WTC11 (cell line): ENCODE measurements at places on chromosomes 1 and 21. TPM values are rescaled to one million over a fixed set of nuclear protein-coding genes. Genes with fewer than 3 reads are reported as not detected.

DNA sequence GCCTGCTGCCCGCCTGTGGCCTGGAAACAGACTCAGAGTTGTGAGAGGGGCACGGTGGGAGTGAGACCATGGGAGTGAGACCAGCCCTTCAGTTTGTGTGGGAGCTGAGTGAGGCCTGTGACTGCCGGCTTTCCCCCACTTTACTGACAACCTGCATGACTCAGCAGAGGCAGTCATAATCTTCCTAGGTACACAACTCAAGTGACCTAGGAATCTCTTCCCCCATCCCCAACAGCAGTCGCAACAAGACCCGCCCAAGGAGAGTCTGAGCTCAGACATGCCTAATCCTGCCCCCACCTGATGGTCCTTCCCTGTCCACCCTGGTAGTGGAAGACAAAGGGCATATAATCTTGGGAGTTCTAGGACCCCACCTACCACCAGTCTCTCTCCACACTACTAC, 44.2 kb downstream of the KLHL20 start:
- no peak for DNase-seq

GRCh38 chr1:188988589-188988988, 1489.1 kb downstream of the BRINP3 start:
- no peak for DNase-seq

DNA sequence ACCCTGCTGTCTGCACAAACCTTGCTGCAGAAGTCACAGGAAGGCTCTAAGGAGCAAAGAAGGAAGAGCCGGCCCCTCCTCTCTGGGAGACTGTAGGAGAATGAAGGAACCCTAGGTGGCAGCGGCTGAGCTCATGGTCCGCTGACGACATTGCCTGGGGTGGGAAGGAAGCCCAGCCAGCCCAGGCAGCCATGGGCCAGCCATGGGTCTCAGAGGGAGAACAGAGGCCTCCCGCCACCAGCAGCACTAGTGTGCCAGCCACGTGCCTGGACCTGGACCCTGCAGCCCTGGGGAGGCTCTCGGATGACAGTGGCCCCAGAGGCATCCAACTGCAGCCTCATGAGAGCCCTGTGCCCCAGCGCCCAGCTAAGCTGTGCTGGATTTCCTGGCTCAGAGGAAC, 49.2 kb upstream of the POFUT2 start:
- no peak for DNase-seq

- no peak for DNase-seq
Measured at GRCh38 chr1:204465546-204466415, 28.8 kb downstream of the PIK3C2B start.

Gene CDC7
- total RNA-seq, result 41.3 to 49.9 TPM (median 46.9 TPM) in 3 replicates

GRCh38 chr21:44940116-44940631, 345 bp downstream of the SLX9 start:
- no peak for DNase-seq

- DNase-seq, result no peak
Measured at GRCh38 chr1:226599636-226600238, 51.2 kb downstream of the STUM start.

GRCh38 chr21:45468971-45469272, 64.0 kb downstream of the COL18A1 start:
- DNase-seq, result no peak

DNA sequence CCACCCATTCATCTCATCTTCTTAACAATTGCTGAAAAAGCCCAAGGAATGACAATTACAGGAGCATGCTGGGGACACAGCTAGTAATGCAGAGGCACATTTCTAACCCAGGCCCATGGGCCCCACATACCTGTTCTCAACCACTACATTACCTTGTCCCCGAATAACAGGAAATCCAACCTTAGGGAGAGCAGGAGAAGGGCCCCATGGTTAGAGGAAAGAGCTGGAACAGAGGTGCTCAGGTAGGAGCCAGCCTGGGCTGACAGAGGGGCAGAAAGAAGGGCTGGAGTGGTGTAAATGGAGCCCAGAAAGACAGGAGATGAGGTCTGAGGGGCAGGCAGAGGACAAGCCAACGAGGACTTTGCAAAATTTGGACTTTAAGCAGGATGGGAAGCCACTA, 11.4 kb upstream of the S100A8 start:
- DNase-seq, result no peak

GRCh38 chr1:38746941-38747600, 112.5 kb downstream of the RRAGC start:
- peak; percentile 29 for DNase-seq

GRCh38 chr21:8991088-8991907, 1530.1 kb upstream of the TPTE start:
- DNase-seq, result no peak

DNA sequence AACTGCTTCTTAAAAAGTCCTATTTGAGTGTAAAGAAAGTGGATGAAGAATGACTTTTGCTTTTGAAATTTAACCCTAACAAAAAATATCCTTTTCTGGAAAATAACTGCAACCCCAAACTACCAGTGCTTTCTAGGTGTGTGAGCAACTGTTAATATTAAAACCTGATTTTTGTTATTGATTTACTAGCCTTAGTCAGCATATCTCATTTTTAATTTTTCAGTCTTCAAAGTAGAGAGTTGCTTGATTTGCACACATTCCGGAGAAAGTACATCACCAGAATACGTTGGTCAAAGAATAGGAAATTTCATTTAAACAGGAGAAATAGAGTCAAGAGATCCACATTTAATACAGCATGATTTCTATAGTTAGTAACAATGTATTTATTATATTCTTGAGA, 141.8 kb upstream of the ADAMTS5 start:
- DNase-seq, result no peak

Gene SPATA1
- total RNA-seq, result 0.85 to 0.92 TPM in 2 of 3 replicates, not detected in the other

- no peak for DNase-seq
Measured at GRCh38 chr21:41011951-41012366, 156.0 kb upstream of the BACE2 start.

Gene ARHGAP30
- 0.39 to 0.92 TPM (median 0.52 TPM) in 3 replicates for total RNA-seq

GRCh38 chr1:115837740-115838421, 3.0 kb downstream of the NHLH2 start:
- DNase-seq, result peak; percentile 56

DNA sequence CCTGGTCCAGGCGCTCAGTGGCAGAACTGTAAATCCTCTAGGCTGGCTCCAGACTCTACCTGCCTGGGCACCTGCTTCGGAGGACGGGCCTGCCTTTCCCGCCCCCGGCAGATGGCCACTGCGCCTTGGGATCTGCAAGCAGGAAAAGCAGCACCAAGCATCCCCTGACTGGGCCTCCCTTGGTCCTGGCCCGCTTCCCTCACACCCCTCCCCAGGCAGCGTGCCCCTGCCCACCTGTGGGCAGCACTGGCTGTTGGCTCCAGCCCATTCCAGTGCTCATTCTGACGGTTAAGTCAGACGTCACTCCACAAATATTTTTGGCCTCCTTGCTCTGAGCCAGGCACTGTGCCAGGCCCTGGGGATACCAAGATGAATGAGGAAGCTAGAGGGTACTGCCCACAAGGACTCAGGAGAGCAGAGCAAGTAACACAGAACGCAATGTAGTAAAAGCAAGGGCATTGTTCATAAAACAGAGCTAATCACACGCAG, 22.0 kb upstream of the BLACAT1 start:
- DNase-seq, result no peak

- no peak for DNase-seq
Measured at GRCh38 chr1:165899461-165899941, 72.1 kb downstream of the UCK2 start.

DNA sequence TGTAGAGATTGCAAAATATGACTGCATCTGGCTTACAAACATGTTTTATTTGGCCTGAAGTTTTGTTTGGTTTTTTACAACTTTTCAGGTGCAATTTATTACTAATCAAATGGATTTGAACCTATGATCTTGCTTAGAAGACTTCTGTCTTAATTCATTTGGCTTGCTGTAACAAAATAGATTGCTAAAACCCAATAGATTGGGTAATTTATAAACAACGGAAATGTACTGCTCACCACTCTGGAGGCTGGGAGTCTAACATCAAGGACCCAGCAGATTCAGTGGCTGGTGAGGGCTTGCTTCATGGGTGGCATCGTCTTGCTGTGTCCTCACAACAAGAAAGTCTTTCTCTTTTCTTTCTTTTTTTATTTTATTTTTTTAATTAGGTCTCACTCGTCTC, 72.9 kb downstream of the LBR start:
- no peak for DNase-seq

DNA sequence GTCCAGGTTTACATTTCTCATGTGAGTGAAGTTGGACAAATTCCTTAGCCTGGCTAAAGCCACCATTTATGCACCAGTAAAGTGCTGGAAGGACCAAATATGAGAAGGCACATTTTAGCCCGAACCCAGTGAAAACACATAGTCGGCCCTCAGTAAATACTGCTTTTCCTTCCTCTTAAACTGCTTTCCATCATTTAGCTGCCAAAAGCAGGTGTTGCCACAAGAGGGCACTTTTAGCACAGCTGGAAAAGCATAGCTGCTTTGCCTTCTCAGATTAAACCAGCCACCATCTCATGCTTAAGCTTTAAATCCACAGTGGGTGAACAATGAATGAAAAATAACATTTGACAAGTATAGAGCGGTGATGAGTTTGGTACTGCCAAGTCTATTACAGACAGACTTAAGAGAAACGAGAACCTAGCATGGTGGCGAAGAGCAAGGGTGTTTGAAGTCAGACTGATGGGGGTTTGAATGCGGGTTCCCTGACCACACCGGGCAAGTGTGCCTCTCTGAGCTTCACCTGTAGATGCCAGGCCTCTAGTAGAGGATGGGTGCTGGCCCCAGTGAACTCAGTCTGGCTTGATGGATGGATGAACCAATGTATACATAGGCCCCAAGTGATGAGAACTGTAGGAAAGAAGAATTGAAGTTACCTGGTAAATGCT, 57.8 kb downstream of the SLC35D1 start:
- peak; percentile 63 for DNase-seq

GRCh38 chr1:156644640-156645039, 2.7 kb downstream of the BCAN start:
- no peak for DNase-seq

- no peak for DNase-seq
Measured at GRCh38 chr1:30410153-30410851, 313.1 kb downstream of the MATN1 start.

DNA sequence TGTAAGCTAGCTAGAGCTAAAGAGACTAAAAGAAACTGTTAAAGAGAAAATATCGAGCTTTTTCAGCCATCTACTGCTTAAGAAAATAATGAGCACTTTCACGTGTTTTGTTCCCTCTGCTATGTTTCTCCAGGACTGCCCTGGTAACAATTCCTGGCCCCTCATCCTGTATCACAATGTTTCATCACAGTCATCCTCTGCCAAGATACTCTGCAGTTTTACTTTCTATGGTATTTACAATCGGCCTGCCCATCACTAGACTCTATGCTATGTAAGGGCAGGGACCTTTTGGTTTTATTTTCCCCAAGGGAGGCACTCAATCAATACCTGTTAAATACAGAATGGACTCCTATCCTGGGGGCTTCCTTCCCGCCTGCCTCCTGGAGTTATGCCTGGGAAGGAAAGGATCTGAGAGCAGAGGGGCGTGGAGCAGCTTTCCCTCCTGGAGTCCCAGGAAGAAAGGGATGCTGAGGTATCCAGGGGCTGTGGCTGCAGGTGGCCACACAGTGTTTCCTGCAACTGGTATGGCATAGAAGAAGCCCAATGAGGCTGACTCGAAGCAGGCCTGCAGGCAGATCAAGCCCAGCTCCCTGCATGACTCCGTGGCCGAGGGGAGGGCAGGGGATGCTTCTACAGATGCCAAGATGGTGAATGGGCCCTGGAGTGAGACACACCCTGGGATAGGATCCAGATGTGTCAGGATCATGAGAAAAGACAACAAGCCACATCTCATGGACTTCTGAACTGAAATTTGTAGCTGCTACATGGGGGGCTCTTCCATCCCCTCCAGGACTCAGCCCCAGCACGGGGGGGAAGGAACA, 52.9 kb downstream of the MATN1 start:
- DNase-seq, result no peak

Gene KPRP
- total RNA-seq, result not detected in 3 replicates
